ENCODE measurements at places on chromosomes 13 and 19. TPM values are rescaled to one million over a fixed set of nuclear protein-coding genes. Genes with fewer than 3 reads are reported as not detected.

DNA sequence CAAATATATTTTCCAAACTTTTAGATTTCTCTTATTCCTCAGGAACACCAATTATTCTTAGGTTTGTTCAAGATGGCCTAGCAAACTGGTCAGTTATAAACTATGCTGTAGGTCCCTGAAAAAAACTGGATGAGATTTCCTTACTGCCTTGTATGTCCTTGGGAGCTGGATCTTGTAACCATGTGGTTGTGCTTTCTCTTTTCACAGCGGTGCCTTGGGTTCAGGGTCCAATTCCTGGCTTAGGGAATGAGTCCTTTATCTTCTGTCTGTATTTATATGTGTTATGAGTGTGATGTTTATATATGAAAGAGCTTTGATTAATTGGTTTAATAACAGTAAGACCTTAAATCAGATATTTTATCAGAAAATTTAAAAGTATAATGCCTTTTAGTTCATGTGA is 23.5 kb upstream of the GRTP1 start:
- no peaks in the 10 kb centered on the region for H3K27me3 ChIP-seq
- H3K27ac ChIP-seq, result no peak overlapping the region
- H3K36me3 ChIP-seq, result no peaks in the 10 kb centered on the region
- no peak overlapping the region for H3K4me3 ChIP-seq
- H3K4me1 ChIP-seq, result no peaks in the 10 kb centered on the region

GRCh38 chr19:58584498-58585441 is 11.6 kb upstream of the MZF1 start:
- no peaks in the 10 kb centered on the region for H3K4me1 ChIP-seq
- H3K27me3 ChIP-seq, result no peaks in the 10 kb centered on the region
- no peak overlapping the region for H3K4me3 ChIP-seq
- no peak overlapping the region for H3K27ac ChIP-seq
- H3K36me3 ChIP-seq, result peaks cover 15% of the 10 kb centered on the region

DNA sequence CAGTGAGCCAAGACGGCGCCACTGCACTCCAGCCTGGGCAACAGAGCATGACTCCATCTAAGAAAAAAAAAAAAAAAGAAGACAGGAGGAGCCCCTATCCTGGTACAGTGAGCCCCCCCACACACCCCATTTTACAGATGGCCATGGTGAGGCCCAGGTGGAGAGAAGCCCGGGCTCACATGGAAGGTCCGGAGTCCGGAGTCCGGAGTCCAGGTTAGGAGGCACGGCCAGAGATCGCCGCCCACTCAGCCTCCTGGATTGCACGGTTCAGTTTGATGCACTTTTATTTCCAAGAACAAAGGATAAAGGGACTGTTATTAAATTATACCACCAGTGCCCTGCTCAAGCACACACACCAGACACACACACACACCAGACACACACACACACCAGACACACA is 11.3 kb upstream of the BTBD2 start:
- DNase-seq, result no peak
- no peak overlapping the region for H3K4me3 ChIP-seq
- H3K27me3 ChIP-seq, result no peaks in the 10 kb centered on the region
- H3K36me3 ChIP-seq, result no peaks in the 10 kb centered on the region

The KLK15 gene
- polyA plus RNA-seq, result 0.15 TPM

The CYP2F1 gene
- not detected for polyA plus RNA-seq

DNA sequence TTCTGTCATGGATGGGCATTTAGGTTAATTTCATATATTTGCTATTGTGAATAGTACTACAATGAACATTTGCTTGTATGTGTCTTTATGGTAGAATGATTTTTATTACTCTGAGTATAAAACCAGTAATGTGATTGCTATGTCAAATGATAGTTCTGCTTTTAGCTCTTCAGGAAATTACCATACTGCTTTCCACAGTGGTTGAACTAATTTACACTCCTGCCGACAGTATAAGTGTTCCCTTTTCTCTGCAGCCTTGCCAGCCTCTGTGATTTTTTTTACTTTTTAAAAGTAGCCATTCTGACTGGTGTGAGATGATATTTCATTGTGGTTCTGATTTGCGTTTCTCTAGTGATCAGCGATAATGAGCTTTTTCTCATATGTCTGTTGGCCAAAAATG is 6.5 kb downstream of the SIGLEC7 start:
- H3K4me3 ChIP-seq, result no peak overlapping the region
- no peaks in the 10 kb centered on the region for H3K4me1 ChIP-seq
- no peak for DNase-seq
- H3K27ac ChIP-seq, result no peak overlapping the region
- no peaks in the 10 kb centered on the region for H3K36me3 ChIP-seq
- no peaks in the 10 kb centered on the region for H3K27me3 ChIP-seq

The ZNF723 gene
- polyA plus RNA-seq, result not detected

- peak overlapping the region; percentile 7 for H3K27ac ChIP-seq
- no peaks in the 10 kb centered on the region for H3K36me3 ChIP-seq
- peak; percentile 82 for DNase-seq
- no peaks in the 10 kb centered on the region for H3K27me3 ChIP-seq
- H3K4me1 ChIP-seq, result peaks cover 9% of the 10 kb centered on the region
Measured at GRCh38 chr19:13978351-13979243, 26.3 kb downstream of the DCAF15 start.

The MBD3L2 gene
- polyA plus RNA-seq, result not detected

The ATP7B gene
- 2.1 TPM for polyA plus RNA-seq

The EPS8L1 gene
- polyA plus RNA-seq, result 8.0 TPM

GRCh38 chr13:91708558-91708957 is 310.1 kb downstream of the GPC5 start:
- H3K4me1 ChIP-seq, result no peaks in the 10 kb centered on the region
- no peak overlapping the region for H3K4me3 ChIP-seq
- DNase-seq, result no peak
- H3K27ac ChIP-seq, result no peak overlapping the region
- no peaks in the 10 kb centered on the region for H3K36me3 ChIP-seq
- no peaks in the 10 kb centered on the region for H3K27me3 ChIP-seq

DNA sequence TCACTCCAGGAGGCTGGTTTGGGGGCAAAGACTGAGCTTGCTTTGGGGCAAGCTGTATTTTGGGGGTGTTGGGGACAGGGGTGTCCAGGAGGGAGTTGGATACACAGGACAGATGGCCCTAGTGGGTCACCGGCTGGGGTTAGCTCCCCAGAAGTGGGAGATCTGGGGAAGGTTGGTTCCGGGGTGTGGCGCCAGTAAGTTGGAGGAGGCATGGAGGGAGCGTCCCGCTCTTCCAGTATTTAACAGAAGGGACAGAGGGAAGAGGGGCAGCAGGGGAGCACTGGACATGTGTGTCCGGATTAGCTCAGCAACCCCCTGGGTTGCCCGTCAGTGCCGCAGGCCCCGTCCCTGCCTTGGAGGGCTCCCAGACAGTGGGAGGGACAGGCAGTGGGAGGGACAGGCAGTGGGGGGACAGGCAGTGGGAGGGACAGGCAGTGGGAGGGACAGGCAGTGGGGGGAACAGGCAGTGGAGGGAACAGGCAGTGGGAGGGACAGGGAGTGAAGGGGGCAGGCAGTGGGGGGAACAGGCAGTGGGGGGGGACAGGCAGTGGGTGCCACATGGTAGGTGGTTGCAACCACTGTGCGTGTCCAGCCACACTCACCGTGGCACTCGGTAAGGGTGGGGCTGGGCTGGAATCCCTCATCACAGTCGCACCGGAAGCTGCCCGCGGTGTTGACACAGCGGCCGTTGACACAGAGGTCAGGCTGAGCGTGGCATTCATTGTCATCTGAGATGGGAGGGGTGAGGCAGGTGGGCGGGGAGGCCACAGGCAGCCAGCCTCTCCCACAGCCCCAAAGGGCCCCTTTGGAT is 33.2 kb downstream of the CCL25 start:
- DNase-seq, result no peak
- H3K4me1 ChIP-seq, result no peaks in the 10 kb centered on the region
- no peaks in the 10 kb centered on the region for H3K27me3 ChIP-seq
- no peak overlapping the region for H3K27ac ChIP-seq
- no peaks in the 10 kb centered on the region for H3K36me3 ChIP-seq

The SSC5D gene
- 1.3 TPM for polyA plus RNA-seq

- DNase-seq, result no peak
- no peak overlapping the region for H3K4me3 ChIP-seq
- no peak overlapping the region for H3K27ac ChIP-seq
- H3K27me3 ChIP-seq, result no peaks in the 10 kb centered on the region
- H3K36me3 ChIP-seq, result no peaks in the 10 kb centered on the region
- H3K4me1 ChIP-seq, result no peaks in the 10 kb centered on the region
Measured at GRCh38 chr13:79647533-79647932, 166.6 kb downstream of the NDFIP2 start.

DNA sequence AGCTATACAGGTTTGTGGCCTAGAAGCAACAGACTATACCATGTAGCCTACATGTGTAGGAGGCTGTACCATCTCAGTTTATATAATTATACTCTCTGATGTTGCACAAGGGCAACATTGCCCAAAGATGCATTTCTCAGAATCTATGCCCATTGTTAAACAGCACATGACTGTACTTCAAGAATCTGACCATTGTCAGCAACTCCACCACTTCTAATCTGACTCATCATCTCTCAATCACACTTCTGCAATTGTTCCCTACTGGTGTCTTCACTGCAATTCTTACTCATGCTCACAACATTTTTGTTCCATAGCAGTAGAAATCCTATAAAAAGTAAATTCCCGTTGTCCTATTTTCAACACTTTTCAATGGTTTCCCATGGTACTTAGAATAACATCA is 63.9 kb upstream of the ATXN8OS start:
- no peak overlapping the region for H3K27ac ChIP-seq
- no peaks in the 10 kb centered on the region for H3K27me3 ChIP-seq
- no peak overlapping the region for H3K4me3 ChIP-seq
- no peaks in the 10 kb centered on the region for H3K36me3 ChIP-seq
- no peaks in the 10 kb centered on the region for H3K4me1 ChIP-seq
- no peak for DNase-seq

GRCh38 chr13:27355894-27356293 is 68.5 kb upstream of the GTF3A start:
- H3K27ac ChIP-seq, result no peak overlapping the region
- no peaks in the 10 kb centered on the region for H3K4me1 ChIP-seq
- no peak overlapping the region for H3K4me3 ChIP-seq
- peaks cover 8% of the 10 kb centered on the region for H3K27me3 ChIP-seq

DNA sequence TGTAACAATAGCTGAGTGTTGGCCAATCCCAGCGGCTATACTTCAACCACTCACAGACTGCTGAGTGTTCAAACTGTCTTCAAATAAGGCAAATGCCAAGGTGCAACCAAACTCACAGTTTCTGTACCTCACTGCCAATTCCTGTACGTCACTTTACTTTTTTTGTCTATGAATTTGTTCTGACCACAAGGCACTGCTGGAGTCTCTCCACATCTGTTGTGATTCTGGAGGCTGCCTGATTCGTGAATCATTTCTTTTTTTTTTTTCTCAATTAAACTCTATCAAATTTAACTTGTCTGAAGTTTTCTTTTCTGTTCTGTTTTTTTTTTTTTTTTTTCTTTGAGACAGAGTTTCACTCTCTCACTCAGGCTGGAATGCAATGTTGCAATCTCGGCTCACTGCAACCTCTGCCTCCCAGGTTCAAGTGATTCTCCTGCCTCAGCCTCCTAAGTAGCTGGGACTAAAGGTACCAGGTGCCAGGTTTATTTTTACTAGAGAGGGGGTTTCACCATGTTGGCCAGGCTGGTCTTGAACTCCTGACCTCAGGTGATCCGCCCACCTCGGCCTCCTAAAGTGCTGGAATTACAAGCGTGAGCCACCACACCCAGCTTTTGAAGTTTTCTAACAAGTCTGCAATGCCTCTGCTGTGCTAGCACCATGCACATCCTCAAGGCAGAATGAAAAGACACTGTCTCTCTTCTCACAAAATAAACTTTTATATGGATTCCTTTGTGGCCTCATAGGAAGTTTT is 401.7 kb downstream of the IRS2 start:
- H3K27ac ChIP-seq, result no peak overlapping the region
- H3K4me1 ChIP-seq, result no peaks in the 10 kb centered on the region
- DNase-seq, result no peak
- H3K4me3 ChIP-seq, result no peak overlapping the region
- no peaks in the 10 kb centered on the region for H3K36me3 ChIP-seq

DNA sequence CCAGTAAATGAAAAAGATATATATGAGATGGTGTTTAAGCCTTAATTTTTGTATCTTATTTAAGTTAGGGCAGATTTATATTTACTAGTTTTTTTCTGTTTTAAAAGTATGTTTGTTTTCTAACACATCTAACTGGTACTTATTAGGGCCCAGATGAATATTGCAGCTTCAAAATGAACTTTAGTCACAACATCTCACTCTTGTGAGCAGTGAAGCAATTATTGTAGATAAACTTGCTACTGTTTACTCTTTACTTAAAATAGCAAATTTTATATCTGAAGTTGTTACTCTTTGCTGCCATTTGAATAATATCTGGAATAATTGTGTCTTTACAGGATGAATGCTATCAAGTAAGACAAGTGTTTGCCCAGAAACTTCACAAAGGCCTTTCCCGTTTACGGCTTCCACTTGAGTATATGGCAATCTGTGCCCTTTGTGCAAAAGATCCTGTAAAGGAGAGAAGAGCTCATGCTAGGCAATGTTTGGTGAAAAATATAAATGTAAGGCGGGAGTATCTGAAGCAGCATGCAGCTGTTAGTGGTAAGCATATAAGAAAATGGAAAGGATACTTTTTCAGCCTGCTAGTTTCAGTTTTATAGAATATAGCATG is 166.8 kb downstream of the PDS5B start:
- H3K27me3 ChIP-seq, result no peaks in the 10 kb centered on the region
- no peaks in the 10 kb centered on the region for H3K4me1 ChIP-seq
- H3K36me3 ChIP-seq, result no peaks in the 10 kb centered on the region
- DNase-seq, result no peak
- H3K27ac ChIP-seq, result no peak overlapping the region

The VPS36 gene
- polyA plus RNA-seq, result 13.4 TPM

The ADGRE2 gene
- polyA plus RNA-seq, result 2.8 TPM

DNA sequence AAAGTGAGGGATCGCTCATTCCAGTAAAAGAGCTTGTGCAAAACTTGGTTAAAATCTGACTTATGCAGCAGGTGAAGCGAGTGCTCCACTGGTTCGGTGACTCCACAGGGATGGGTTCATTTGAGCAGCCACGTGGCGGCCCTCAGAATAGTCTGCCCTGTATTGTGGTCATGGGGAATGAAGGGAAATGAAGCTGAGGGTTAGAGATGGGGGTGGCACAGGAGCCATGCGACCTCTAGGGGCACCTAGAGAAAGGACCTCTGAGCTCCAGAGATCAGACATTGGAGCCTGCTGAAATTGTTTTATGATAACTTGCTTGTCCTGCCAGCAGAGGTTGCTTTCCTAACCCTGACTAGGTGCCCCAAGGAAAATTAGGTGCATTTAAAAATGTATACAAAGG is 26.6 kb downstream of the CBY2 start:
- H3K36me3 ChIP-seq, result no peaks in the 10 kb centered on the region
- H3K4me3 ChIP-seq, result no peak overlapping the region
- no peaks in the 10 kb centered on the region for H3K4me1 ChIP-seq

The IGFL3 gene
- not detected for polyA plus RNA-seq

The LIPE gene
- polyA plus RNA-seq, result 68.6 TPM

The KCNC3 gene
- 7.3 TPM for polyA plus RNA-seq

Measured in adrenal gland (tissue), 19 donors.